ENCODE measurements at places on chromosomes 5 and 9.

DNA sequence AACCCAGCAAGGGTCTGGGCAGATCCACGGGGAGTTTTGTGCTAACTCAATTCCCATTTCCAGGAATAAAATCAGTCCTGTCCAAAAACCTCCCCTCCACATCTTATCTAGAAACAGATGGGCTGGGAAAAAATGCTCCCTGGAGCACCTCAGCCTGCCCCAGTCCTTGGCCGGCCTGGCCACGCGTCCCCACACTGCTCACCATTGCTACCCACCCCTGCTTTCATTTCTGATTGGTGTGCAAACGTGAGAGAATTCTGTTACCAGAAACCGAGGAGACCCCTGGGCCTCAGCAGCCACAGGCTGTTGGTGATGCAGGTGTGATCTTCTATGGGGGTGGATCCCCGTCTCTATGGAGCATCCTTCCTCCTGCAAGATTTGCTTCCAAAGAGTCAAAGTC lies 38.0 kb upstream of the OLFM1 start:
- no peak for DNase-seq

- no peak for DNase-seq
Measured at GRCh38 chr5:30809933-30810332, 383.6 kb upstream of the CDH6 start.

DNA sequence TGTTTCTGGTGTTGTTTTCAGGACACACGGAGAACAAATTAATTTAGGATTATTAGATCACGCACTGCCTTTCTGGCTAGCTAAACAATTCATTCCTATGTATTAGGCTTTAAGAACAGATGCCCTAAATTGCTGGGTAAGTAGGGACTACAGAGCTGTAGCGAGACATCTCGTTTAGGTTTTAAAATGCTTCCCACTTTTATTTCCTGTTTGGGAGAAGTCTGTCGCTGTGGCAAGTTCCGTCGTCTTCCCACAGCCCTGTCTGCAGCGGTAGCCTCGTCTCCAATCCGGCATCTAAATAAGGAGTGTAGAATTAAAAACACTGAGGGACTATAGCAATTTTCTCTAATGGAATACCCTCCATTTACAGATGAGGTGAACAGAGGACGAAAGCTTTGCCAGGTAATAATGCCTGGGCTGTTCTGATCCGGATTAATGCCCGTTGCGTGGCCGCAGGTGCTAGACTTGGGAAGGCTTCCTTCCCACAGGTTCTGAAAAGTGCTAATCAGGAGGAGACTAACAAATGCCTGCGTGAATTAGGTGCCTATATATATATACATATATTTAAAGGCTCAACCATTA lies 1.3 kb upstream of the TRIM36 start:
- no peak for DNase-seq

DNA sequence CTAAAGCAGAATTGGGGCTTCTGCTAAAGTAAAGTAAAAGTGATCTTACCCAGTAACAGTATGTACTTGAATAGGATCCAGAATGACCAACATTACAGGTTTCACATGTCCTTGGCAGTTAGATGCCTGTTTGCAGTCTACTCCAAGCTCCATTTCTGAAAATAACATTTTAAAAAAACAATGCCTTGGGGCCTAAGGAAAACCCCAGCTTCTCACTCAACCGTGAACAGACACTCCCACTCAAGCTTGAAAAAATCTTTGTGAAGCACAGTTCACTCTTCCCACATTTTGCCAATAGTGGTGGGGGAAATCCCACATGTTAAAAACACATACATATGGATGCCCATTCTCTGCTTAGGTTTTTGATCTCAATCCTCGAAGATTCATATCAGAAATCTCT lies 304.1 kb downstream of the ARRDC3 start:
- DNase-seq = peak; percentile 5

DNA sequence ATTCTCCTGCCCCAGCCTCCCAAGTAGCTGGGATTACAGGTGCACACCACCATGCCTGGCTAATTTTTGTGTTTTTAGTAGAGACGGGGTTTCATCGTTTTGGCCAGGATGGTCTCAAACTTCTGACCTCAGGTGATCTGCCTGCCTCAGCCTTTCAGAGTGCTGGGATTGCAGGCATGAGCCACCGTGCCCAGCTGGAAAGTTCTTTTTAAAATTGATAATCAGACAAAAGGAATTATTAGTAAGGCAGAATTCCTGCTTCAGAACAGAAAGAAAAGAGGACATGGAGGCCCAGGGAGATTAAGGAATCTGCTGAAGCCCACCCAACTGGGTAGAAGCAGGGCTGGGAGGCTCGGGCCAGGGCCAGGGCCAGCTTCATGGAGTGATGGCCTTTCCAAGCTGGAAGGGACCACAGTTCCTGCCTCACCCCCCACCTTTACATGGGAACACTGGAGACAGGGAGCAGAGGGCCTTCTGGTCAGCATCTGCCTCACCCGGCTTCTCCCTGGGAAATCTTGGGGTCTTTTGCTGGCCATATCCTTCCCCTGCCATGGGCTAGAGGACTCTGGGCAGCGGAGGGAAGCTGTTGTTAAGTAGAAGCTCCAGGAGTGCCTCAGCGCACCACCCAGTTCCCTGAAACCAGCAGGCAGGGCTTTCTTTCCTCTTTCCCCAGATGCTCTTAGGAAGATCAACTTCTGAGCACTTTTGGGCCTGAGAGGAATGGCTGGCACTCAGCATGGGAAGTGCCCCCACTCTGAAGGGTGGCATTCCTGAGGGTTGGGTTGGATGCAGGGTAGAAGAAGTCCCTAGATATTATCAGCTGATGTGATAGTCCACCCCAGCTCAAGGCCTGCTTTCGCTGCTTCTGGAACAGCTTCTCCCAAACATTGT lies 70.1 kb downstream of the RGS3 start:
- no peak for DNase-seq

DNA sequence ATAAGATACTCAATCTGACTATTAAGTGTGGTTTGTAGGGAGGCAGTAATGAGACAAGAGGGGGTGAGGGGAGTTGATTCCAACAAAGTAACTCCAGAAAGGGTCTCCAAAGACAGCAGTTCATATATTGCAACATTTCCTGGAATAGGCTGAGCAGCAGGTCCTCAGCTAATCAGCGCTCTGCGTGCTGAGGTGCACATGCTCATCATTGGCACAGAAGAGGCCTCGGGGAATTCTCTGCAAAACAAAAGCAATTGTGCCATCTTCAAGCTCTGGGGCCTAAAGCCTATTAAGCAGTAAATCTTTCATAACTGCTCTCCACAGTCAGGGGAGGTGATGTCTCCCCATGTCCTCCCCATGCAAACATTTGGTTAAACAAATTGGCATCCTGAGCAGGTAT lies 357.3 kb downstream of the SPOCK1 start:
- no peak for DNase-seq

Measured in DMS79 (cell line).